ENCODE measurements at places on chromosomes 13 and 19.

DNA sequence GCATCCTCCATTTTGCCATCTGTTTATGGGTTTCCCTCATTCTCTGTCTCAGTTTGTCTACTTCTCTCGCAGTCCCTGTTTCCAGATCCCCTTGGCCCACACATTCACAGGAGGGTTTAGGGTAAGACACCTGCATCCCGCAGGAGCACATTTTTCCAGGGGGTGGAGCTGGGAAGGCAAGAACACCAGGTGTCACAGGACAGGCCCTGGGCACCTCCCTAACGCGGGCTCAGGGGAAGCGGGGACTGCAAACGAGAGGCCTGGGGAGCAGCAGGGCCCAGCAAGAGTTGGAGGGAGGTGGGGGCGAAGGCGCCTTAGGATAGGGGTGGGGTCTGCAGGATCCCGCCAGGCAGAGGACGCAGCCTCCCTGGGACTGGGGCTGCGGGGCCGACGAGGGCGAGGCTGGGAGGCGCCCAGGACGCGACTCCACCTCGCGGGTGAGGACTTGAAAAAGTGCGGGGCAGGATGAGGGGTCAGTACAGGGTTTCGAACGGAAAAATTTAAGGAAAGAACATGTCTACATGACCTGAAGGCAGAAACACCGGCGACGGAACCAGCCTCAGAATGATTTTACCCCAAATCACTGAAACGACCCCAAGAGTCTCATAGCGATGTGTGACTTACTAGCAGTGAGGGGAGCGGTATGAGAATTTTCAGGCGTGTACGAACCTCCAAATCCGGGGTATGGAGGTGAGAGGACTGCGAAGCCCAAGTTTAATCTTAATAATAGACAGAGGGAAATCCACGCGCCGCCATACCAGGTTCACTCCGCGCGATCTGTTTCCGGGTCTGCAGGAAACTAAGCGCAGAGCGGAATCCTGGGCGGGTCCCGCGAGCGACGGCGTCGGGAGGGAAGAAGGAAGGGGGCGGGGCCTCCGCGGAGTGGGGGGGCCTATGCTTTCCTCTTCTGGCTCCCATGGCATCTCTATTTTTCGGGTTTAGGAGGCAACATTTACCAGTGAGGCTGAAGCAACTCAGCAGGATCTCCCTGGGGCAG lies 7.1 kb upstream of the ERVV-2 start:
- DNase-seq = no peak

- DNase-seq = no peak
Observed at GRCh38 chr13:41565216-41565615, 107.9 kb downstream of the RGCC start.

- no peak for DNase-seq
Observed at GRCh38 chr19:34475975-34476594, 5.5 kb upstream of the WTIP start.

DNA sequence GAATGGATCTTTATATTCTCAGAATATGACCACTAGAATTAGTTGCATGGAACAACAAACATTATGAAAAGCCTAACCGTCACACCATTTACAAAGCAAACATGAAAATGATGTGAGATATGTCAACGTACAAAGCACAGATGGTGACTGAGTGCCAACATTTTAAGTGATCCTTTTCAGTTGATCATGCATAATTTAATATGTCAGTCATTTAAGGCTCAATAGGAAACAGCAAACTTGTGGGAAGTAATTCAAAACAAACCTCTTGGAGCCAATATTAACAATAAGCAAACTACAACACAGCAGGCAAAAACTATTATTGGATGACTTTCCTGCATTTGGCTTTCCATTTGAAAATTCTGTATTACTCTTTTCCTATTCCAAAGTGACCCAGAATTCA lies 277.6 kb downstream of the SLITRK6 start:
- no peak for DNase-seq

DNA sequence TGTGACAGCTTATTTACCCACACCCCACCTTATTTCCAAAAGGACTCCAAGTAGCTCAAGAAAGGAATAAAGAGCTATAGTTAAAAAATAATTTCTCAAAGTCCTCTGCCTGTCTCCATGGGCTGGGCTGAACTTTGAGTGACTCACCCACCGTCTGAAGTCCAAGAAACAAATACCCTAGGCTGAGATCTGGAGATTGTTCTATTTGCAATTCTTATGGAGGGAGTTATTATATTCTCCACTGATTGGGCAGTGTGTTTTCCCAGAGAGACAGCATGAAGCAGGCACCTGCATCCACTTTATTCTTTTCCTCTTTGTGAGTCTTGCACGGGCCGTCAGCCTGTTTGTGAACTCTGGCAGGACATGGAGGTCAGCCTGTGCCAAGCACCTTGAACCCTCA lies 63.2 kb downstream of the SHISA2 start:
- DNase-seq = no peak
